ENCODE measurements at places on chromosomes 2 and 18. TPM values are rescaled to one million over a fixed set of nuclear protein-coding genes. Genes with fewer than 3 reads are reported as not detected.

The PRPF40A gene
- 198 TPM for total RNA-seq

The ILKAP gene
- 18.6 TPM for total RNA-seq

The BBS5 gene
- 7.3 TPM for total RNA-seq

The ANO7 gene
- total RNA-seq: 1.1 TPM

GRCh38 chr2:105836840-105837692 lies 92.4 kb downstream of the NCK2 start:
- no peak for DNase-seq

- peak; percentile 92 for DNase-seq
These were observed 9.5 kb upstream of the ZNF396 start for GRCh38 chr18:35386600-35387100.

DNA sequence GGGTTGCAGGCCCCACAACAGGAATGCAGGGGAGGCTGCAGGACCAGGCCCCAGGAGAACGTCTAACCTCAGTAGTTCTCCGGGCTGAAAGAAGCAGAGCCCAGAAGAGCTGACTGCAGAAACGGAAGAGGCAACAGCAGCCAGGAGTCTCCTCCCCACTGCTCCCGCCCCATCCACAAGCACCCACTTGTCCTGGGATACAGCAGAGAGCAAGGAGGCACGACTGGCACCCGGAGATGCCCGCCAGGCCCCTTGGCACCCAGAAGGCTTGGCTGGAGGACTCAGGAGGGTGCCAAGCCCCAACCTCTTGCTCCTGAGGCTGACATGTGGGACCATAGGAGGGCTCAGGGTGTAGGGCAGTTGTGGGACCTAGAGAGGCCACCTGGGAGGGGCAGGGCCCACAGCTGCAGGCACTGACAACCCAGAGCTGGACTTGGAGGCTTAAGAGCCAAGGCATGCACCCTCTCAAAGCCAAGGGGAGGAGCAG lies 29.0 kb upstream of the TNS1 start:
- no peak for DNase-seq

DNA sequence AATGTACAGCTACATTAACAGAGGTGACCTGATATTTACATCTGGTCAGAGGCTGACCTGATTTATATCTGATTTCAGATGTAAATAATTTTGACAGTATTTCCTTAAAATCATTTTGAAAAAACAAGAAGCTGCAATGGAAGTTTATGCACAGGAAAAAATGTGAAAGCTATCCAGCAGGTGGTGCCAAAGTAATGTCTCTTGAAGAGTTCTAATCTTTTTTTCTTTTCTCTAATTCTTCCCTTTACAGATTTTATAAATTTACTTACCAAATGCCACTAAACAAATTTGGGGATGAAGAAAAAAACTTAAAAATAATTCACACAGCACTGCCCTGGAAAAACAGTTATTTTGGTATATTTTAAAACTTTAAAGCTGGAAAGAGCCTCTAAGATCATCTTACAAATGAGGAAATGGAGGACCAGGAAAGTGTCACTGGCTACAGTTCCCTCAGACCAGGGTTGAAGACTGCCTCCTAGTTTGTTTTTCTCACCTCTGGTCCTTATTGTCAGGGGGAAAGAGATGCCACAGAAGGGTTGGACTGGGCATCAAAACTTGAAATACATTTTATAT lies 16.4 kb upstream of the FBLN7 start:
- peak; percentile 83 for DNase-seq

- DNase-seq: peak; percentile 64
These were observed at the start of gene HPCAL1 for GRCh38 chr2:10302479-10303180. TSS of gene HPCAL1 (plus strand) at chr2:10302904. CDS start at chr2:10419758, 116,854 bp downstream.

- DNase-seq: no peak
These were observed 161.6 kb downstream of the CSRNP3 start for GRCh38 chr2:165631089-165631488.

- no peak for DNase-seq
These were observed 77.5 kb downstream of the CLHC1 start for GRCh38 chr2:55154525-55155030.

DNA sequence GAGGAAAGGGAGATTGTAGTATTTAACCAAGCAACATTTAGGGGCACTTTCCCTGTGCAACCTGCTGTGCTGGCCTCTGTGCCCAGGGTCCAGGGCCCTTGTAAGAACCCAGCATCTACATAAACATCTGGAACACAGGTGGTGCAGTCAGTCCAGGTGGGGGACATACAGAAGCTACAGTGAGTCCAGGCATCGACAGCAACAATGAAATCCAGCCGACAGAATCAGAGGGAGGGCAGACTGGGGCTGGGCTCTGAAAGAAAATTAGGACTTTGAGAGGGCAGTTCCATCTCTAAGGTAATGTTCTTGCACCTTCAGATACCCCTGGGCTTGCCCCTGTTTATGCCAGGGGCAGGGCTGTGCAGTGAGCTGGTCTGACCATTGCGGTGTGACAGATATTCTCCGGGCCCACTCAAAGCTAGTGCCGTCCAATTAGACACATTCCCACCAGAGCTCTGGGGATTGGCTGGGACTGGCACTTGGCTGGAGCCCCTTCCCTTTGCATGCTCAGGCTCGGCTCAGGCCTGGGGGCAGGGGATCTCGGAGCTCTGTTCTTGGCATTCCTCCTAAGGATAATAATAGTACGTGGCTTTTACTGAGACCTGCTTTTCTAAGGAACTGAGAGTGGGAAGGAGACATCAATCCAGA lies 5.4 kb downstream of the LBH start:
- no peak for DNase-seq

GRCh38 chr18:9673296-9674251 lies 34.5 kb upstream of the RAB31 start:
- DNase-seq: peak; percentile 85

DNA sequence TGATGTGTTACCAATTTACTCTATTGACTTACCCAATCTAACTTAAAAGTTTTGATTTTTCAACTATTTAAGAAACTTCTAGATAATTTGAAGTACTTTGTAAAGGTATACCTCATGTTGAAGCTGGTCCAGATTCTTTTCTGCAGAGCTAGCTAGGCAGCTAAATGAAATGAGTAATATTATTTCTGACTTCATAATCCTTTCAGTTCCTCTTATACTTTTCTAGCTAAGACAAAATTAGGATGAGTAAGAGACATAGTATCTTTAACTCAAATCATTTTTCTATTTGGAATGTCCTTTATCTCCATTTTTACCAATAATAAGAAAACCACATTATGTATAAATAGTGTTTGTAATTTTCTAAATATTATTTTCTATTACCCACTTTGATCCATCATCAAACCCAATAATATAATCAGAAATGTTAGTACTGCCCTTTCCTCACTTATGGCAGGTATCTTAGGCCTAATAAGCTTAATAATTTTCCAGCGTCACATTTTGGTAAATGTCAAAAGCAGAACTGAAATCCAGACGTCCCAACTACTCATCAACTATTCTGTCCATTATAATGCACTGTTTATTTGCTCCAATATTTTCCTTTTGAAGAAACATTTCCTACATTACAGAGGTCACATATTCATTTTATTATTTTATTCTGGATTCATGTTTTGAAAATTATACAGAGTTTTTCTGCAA lies 456.6 kb downstream of the THSD7B start:
- no peak for DNase-seq

DNA sequence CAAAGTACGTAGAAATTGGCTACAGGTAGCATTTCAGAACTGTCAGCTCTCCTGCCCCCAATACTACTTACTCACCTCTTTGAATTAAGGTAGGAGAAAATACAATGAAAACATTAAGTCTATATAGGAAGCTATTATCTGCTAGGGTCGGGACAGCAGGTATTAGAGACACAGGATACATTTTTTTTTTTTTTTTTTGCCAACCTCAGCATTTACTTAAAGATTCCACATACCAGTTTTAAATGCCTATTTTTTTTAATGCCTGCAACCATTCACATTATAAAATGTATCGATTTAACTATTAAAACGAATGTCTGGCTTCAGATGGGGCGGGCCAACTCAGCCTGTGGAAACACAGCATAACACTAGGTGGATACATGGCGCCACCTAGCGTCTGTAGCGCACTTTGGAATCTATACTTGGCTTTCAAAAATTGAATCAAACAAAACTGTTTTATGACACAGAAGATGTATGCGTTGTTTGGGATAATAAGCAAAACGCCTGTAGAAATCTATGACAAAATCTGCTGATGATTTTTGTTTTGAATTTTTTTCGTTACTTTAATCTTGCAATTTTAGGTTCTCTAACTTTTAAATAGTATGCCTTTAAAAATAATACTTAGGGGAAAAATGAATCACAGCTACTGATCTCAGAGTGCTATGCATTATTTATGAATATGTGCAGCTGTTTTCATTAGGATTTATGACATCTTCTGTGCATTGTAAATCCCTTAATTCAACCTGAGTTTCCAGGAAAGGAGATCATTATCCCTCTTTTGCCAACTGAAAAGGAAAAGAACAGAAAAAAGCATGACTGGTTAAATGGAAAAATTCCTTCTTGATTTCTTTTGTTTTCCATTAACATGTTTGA lies 261.0 kb downstream of the NYAP2 start:
- peak; percentile 78 for DNase-seq

DNA sequence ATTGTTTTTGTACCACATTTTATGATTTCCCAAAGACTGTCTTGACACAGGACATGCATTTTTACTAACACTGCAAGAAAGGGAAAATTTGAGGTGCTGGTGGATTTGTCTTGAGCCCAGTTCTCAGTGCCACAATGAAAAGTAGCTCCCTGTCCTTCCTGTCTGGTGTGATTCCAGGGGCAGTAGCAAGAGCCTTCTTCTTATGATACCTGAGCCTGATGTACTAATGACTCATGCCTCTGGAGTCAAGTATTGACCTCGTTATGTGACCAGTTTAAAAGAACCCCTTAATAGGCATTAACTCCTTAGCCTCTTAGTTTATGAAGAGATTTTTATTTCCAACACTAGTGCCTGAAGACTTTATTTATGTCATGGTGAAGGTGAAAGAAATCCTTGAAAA lies 728.6 kb downstream of the SLC4A3 start:
- DNase-seq: no peak

- DNase-seq: peak; percentile 26
These were observed 191.6 kb upstream of the ID2 start for GRCh38 chr2:8490166-8490721.

- no peak for DNase-seq
These were observed 636.2 kb downstream of the EPHA4 start for GRCh38 chr2:220935789-220936321.
